ENCODE measurements at places on chromosomes 12 and 14. TPM values are rescaled to one million over a fixed set of nuclear protein-coding genes. Genes with fewer than 3 reads are reported as not detected.

DNA sequence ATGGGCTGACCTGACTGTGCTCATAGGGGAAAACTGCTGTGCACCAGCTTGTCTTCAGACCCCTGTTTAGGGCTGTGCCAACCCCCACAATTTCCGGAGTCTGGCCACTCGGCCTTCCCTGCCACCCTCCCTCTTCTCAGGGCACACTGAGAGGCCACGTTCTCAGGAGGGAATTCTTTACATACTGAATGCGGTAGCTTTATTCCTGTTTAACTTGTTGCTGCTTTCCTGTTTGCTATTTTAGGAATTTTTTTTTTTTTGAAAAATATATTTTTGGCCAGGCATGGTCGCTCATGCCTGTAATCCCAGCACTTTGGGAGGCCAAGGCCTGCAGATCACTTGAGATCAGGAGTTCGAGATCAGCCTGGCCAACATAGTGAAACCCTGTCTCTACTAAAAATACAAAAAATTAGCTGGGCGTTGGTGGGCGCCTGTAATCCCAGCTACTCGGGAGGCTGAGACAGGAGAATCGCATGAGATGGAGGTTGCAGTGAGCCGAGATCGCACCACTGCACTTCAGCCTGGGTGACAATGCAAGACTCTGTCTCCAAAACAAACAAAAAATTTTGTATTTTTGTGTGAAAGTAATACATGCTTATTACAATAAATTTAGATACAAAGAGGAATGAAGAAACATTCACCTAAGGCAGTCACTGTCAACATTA is 39.5 kb downstream of the TPCN1 start:
- DNase-seq: no peak

- peak; percentile 77 for DNase-seq
Observed at GRCh38 chr12:89384050-89384758, 31.9 kb upstream of the DUSP6 start.

Gene NFE2
- 0.37 TPM for total RNA-seq

GRCh38 chr12:8143261-8143660 is 13.6 kb upstream of the ZNF705A start:
- no peak for DNase-seq

- DNase-seq: no peak
Observed at GRCh38 chr12:83979785-83980184, 932.8 kb downstream of the SLC6A15 start.

Data from HFFc6 (cell line).